Caki2 (cell line): ENCODE measurements at places on chromosomes 2 and 18. TPM values are rescaled to one million over a fixed set of nuclear protein-coding genes. Genes with fewer than 3 reads are reported as not detected.

The ABCG8 gene
- total RNA-seq, result not detected in 2 replicates

The ZNF804A gene
- not detected in 2 replicates for total RNA-seq

GRCh38 chr2:166792808-166793207, 95.5 kb upstream of the XIRP2 start:
- DNase-seq, result no peak

DNA sequence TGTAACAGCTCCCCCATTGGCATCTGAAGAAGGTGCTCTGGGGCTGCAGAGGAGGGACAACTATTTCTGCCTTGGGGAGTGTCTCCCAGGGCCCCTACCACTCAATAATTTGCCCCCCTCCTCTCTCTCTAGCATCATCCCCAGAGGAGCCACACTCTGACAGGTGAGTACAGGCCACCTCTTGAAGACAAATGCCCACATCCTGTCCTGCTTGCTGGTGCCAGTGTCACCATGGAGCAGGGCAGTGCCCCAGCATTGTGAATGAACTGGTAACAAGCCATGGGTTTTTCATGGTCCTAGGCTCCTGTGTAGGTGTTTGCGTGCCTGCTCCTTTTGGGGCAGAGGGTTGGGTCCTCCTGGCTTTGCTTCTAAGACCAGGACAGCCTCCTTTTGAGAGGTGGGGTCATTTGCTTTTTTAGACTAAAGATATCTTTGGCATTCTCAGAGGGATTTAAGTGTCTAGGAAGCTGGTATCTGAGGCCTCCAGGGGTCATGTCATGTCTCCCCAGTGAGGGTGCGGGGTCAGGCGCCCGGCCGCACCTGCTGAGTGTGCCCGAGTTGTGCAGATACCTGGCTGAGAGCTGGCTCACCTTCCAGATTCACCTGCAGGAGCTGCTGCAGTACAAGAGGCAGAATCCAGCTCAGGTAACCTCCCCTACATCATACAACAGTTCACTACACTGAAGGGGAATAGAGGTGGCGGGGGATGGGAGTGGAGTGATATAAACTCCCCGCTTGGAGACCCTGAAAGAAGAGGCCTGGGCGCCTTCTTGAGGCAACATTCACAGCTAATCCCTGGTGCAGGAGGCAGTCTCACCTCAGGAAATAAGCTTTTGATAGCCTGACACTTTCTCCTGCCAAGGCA, 1.8 kb downstream of the RETREG2 start:
- no peak for DNase-seq

The TAF1B gene
- total RNA-seq, result 19.4 and 44.9 TPM in 2 replicates

The ZEB2 gene
- total RNA-seq, result 1.2 and 1.7 TPM in 2 replicates

The KCNJ3 gene
- not detected in 2 replicates for total RNA-seq

GRCh38 chr2:240374085-240374907, 61.2 kb upstream of the GPC1 start:
- peak; percentile 81 for DNase-seq

GRCh38 chr2:53600815-53601214, 166.8 kb upstream of the CHAC2 start:
- no peak for DNase-seq

DNA sequence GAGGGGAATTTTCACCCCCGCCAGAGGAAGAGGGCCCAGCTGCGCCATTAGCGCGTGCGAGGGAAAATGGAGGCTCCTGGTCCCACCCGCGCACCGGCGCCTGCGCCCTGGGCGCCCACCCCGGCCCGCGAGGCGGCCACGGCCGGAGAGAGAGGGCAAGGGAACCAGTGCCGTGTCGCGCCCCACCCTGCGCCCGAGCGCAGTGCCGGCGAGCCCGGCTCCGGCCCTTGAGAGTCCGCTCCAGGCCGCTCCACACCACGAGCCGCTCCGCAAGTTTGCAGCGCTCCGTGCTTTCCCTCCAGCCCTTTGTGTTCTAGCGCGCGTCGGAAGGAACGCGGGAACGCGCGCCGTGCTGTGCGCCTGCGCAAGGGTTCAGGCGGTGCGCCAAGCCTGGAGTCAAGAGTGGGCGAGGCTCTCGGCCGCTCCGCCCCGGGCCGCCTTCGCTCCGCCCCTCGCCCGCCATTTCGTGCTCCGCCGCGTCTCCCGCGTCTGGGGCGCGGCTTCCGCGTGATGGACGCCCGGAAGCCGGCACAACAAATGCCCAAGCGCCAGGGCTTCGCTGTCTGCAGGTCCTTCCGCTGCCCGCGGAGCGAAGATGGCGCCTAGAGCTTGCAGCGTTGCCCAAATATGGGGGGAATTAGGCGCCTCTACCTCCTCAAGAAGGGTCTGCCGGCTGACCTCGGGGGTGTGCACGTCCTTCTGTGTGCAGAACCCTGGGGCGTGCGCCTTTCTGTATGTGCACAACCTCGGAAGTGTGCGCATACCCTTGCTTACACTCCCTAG, 46.1 kb upstream of the PTMA start:
- peak; percentile 97 for DNase-seq

GRCh38 chr18:22699629-22700028, 233.5 kb upstream of the RBBP8 start:
- DNase-seq, result no peak

The MYOM1 gene
- 0.17 and 0.20 TPM in 2 replicates for total RNA-seq

DNA sequence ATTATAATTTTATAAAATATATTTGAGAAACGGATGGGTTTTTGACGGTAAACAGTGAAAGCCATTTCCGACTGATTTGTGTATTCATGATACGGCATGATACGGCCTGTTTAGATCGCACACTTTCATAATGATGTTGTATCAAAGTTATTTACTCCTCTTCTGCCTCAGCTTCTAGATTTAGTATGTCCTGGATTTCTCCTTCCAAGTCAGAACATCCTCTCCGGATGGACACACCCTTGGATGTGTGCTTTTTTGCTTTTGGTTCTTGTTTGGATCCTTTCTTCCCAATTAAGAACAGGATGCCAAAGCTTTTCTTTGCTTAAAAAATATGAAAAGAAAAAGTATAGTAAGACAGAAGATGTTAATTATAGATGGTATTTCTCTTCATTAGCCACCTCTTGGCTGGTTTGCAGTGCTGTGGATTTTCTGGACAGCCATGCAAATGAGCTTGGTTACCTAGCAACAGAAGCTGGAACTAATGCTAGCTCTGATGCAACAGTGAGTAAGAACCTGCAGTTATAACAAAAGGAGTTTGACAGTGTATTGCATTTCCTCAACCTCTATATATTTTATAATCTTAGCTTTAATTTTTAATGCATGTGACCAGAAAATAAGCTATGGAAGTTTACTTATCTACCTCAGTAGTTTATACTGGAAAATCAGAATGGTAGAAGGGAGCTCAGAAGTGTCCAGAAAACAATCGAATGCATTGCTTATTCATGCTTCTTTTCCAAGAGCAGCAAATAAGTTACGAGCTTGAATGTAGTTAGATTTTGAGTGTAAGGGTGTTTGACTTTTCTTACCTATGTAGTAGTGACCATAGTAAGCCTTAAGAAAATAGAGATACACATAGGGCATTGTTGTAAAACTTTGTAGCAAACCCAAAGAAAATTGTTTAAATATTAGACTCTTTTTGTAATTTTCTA, 27.9 kb downstream of the RMND5A start:
- peak; percentile 35 for DNase-seq

The CXCR1 gene
- not detected in 2 replicates for total RNA-seq

The ZAP70 gene
- 0.71 TPM in 1 of 2 replicates, not detected in the other for total RNA-seq

The ZCCHC2 gene
- 3.2 and 15.5 TPM in 2 replicates for total RNA-seq

The TMEM198 gene
- 4.5 and 9.3 TPM in 2 replicates for total RNA-seq

- DNase-seq, result no peak
Observed at GRCh38 chr18:37424507-37424906, 141.1 kb downstream of the CELF4 start.

DNA sequence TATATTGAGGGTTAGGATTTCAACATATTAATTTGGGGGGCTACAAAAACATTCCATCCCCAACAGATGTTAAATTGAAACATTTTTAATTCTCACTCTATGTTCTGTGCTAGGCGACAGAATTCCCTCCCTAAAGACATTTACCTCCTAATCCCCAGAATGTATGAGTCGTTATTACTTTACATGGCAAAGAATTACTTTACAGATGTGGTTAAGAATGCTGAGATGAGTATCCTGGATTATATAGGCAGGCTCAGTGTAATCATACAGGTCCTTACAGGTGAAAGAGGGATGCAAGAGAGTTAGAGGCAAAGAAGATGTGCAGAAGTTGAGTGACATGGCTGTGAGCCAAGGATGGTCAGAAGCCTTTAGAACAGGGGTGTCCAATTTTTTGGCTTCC, 974.1 kb upstream of the ACVR2A start:
- no peak for DNase-seq
